ENCODE measurements at places on chromosomes 7 and 10.

- no peaks in the 10 kb centered on the region for H3K27me3 ChIP-seq
- H3K36me3 ChIP-seq = no peaks in the 10 kb centered on the region
- no peak overlapping the region for H3K4me3 ChIP-seq
- no peaks in the 10 kb centered on the region for H3K4me1 ChIP-seq
- no peak for DNase-seq
- no peak overlapping the region for H3K27ac ChIP-seq
Measured at GRCh38 chr10:119159332-119159731, 6.2 kb downstream of the SFXN4 start.

DNA sequence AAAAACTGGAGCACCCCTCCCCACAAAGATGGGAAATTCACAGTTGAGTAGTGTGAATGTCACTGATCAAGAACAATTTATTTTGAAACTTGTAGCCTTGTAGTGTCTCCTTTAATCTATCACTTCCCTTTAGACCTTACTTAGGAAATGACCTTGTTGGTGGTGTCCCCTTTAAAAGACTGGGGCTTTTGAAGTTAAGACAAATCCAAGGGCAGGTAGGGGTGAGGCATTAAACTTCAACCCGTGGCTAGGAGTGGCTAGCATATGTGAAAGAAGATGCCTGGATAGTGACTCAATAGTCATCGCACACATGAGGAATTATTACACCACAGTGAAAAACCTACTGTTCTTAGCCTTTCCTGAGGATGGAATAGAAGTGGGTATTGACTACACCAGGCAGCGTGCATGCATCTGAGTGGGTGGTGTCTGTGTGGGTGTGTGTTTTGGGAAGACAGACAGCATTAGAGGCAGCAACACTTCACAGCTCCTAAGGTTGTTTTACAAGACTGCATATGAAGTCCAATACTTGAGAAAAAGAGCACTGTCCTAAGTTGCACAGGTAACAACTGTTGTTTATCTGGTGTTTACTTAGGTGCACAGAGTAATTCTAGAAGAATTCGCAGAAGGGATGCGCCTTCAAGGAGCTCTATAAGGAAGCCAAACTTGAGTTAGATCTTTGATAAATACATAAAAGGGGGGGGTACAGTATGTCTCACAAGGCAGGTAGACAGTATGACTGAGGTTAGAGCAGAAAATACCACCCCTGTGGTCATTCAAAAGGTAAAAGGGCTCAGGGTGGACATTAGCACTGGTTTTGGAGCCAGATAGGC, 32.9 kb downstream of the ABLIM1 start:
- no peaks in the 10 kb centered on the region for H3K36me3 ChIP-seq
- H3K27ac ChIP-seq = no peak overlapping the region
- no peak overlapping the region for H3K4me3 ChIP-seq
- H3K27me3 ChIP-seq = no peaks in the 10 kb centered on the region

- no peaks in the 10 kb centered on the region for H3K27me3 ChIP-seq
- peaks cover 6% of the 10 kb centered on the region for H3K4me1 ChIP-seq
- H3K36me3 ChIP-seq = no peaks in the 10 kb centered on the region
- no peak overlapping the region for H3K27ac ChIP-seq
Measured at GRCh38 chr10:72697716-72698115, 5.8 kb downstream of the MCU start.

- H3K27me3 ChIP-seq = no peaks in the 10 kb centered on the region
- H3K4me3 ChIP-seq = no peak overlapping the region
- no peak for DNase-seq
Measured at GRCh38 chr10:682931-683447, 6.5 kb downstream of the DIP2C start.

GRCh38 chr7:149819141-149819960, 18.8 kb upstream of the ZNF862 start:
- H3K4me1 ChIP-seq = no peaks in the 10 kb centered on the region
- H3K27me3 ChIP-seq = no peaks in the 10 kb centered on the region
- no peaks in the 10 kb centered on the region for H3K36me3 ChIP-seq
- DNase-seq = no peak
- no peak overlapping the region for H3K4me3 ChIP-seq

GRCh38 chr10:122419876-122420623, 34.4 kb upstream of the ARMS2 start:
- no peaks in the 10 kb centered on the region for H3K27me3 ChIP-seq
- H3K27ac ChIP-seq = no peak overlapping the region
- H3K36me3 ChIP-seq = peaks cover 4% of the 10 kb centered on the region
- H3K4me1 ChIP-seq = no peaks in the 10 kb centered on the region
- peak; percentile 7 for DNase-seq

- no peaks in the 10 kb centered on the region for H3K27me3 ChIP-seq
- no peak overlapping the region for H3K4me3 ChIP-seq
- peaks cover 3% of the 10 kb centered on the region for H3K4me1 ChIP-seq
Measured at GRCh38 chr10:113362645-113363091, 190.2 kb upstream of the HABP2 start.

GRCh38 chr7:113207931-113208330, 89.6 kb upstream of the SMIM30 start:
- no peaks in the 10 kb centered on the region for H3K27me3 ChIP-seq
- no peak overlapping the region for H3K4me3 ChIP-seq
- H3K27ac ChIP-seq = no peak overlapping the region
- no peak for DNase-seq

GRCh38 chr7:117154721-117155120, 168.1 kb downstream of the WNT2 start:
- DNase-seq = no peak
- no peaks in the 10 kb centered on the region for H3K4me1 ChIP-seq
- no peak overlapping the region for H3K4me3 ChIP-seq
- H3K27me3 ChIP-seq = no peaks in the 10 kb centered on the region
- H3K27ac ChIP-seq = no peak overlapping the region

GRCh38 chr10:97711640-97712572, 1.6 kb upstream of the MARVELD1 start:
- no peaks in the 10 kb centered on the region for H3K36me3 ChIP-seq
- no peak overlapping the region for H3K4me3 ChIP-seq
- H3K4me1 ChIP-seq = no peaks in the 10 kb centered on the region
- no peak for DNase-seq
- H3K27me3 ChIP-seq = no peaks in the 10 kb centered on the region

DNA sequence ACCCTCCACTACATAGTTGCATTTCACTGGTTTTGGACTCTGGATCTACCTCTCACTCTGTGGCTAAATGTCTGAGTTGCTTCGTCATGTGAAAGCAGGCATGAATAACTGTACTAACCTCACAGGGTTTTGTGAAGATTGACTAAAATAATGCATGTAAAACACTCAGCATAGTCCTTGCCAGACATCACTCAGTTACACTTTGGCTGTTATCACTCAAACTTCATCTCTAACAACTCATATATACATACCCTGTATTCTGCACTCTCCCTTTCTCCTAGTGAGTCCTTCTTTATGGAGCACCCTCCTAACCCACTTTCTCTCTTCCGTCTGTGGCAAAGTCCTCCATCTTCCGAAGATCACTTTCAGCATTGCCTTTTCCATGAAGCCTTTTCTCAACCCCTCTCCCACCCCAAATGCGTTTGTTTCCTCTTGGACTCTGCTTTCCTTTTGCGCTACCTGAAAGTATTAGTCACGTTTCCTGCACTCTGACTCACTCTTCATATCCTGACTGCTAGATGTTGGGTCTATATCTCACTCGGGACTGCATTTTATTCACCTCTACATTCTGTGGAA, 72.6 kb downstream of the OSBPL3 start:
- H3K4me3 ChIP-seq = no peak overlapping the region
- DNase-seq = no peak
- no peaks in the 10 kb centered on the region for H3K36me3 ChIP-seq
- no peak overlapping the region for H3K27ac ChIP-seq
- H3K4me1 ChIP-seq = no peaks in the 10 kb centered on the region

Data from prostate gland (tissue), 2 donors.